ENCODE measurements at places on chromosomes 4 and X. TPM values are rescaled to one million over a fixed set of nuclear protein-coding genes. Genes with fewer than 3 reads are reported as not detected.

GRCh38 chr4:64617800-64618199 lies 208.6 kb upstream of the TECRL start:
- peak; percentile 1 for DNase-seq

- DNase-seq: no peak
Measured at GRCh38 chr4:20119141-20119540, 132.6 kb upstream of the SLIT2 start.

DNA sequence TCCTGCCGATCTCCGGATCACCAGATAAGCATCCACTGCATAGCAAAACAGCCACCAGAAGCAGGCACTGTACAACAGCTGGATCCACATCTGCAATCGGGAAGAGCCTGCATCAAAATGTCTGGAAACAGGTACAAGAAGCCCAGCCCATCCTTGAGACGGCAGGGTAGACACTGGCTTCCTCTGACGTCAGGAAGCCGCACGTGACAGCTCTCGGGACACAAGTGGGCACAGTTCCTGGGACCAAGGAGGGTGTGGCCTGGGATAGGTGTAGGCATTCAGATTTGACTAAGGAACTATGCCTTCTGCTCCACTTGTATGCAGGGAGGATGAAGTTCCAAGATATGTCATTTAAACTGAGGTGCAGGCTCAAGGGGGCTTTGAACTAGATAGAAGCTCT lies 6.3 kb downstream of the GPR143 start:
- no peak for DNase-seq

DNA sequence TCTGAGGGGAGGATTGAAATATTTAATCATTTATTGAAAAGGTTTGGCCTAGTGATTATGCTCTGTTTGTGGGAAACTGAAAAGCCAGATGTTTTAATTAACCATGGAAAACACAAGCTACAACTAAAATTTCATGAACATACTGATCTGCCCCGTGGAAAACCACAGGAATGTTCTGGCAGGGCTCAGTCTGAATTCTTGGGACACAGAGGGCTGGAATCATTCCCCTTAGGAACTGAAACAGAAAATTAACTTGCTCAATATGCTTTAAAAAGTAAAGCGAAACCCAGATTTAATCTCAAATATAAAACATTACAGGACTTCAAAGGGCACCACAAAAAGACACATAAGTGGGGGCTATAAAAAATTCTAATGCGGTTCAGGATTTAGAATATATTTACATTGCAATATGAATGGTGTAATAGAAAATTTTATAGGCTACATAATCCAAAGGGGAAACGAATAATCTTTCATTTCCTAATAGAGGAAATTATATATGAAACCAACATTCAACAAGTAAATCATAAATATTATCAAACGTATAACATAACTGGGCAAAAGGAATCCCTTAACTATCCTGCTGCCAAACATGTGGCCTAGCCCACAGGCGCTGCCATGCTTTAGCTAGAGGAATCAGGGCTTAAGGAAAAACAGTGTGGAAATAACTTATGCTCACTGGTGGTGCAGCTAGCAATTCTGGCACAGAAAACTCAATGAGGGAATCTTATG lies 70.9 kb downstream of the APBB2 start:
- DNase-seq: peak; percentile 94

- no peak for DNase-seq
Measured at GRCh38 chrX:44060221-44060620, 87.0 kb upstream of the NDP start.

ANAPC4 gene
- 21.6 TPM for total RNA-seq

GRCh38 chrX:64894454-64895038 lies 81.7 kb downstream of the ZC4H2 start:
- no peak for DNase-seq

GNPDA2 gene
- total RNA-seq: 19.7 TPM

DNA sequence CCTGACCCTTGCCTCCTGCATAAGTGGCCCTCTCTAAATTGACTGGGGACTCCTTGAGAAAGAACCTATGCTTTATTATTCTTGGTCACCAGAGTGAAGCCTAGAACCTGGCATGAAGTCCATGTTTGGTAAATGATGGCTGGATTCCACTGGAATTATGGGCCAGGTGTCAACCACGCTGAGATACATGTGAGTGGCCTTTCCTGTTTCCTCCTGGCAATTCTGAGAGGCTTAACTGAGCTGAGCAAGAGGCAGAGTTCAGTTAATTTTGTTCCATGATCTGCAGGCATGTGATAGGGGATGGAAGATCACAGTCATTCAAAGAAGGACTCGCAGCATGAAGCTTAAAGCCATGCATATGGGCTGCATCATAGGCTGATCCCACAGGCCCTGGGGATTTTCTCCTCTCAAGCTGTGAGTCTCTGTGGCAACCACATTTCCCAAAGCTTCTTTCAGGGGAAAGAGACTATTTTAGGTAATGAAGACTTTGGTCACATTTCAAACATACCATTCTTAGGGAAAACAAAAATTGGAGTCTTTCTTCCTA lies 69.4 kb upstream of the CLNK start:
- DNase-seq: no peak

CHM gene
- 22.5 TPM for total RNA-seq

GRCh38 chr4:149223659-149224058 lies 592.0 kb downstream of the IQCM start:
- DNase-seq: peak; percentile 45

DNA sequence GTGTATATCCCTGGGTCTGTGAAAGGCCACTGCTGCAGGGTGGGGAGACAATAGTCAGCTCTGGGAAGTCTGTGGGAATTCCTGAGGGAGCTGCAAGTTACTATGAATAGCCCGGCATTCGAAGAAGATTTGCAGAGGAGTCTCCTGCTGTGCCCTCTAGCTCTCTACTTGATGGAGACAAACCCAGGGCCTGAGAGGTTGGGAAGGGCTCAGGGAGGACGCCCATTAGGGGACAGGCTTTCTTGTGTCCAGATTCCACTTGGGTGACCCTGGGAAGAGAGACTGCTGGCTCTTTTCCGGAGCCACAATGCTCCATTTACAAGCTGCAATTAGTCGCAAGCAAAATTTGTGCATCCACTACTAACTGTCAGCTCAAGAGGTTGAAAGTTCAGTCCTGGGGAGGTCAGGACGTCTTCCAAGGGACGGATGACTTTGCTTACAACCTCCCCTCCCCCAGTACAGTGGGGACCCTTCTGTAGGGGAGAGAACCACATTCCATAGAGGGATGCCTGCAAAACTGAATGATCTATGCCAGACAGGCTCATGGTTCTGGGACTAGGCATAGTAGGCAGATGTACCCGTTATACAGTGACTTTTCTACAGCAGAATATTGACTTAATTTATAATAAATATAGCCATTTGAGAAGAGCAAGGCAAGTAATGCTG lies 48.2 kb upstream of the PHOX2B start:
- DNase-seq: peak; percentile 82

CT55 gene
- not detected for total RNA-seq

DNA sequence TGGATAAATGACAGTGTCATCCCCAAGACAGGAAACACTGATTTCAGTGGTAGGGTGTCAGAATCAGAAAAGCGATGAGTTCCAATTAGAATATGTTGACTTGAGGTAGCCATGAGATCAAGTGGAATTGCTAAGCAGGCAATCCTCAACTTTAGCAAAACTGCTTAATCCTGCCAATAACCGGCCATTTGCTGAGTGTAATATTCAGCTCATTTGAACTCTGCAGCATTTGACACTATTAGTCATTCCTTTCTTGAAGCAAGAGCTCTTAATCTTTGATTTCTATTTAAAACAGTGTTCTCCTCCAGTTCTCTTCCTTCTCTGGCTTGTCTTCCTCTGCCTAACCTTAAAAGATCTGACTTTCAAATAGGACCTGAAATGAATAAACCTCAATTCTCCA lies 68.7 kb upstream of the DCLK2 start:
- no peak for DNase-seq

MGARP gene
- total RNA-seq: 0.31 TPM

SSX4 gene
- 0.64 TPM for total RNA-seq

ABCG2 gene
- 1.6 TPM for total RNA-seq

GRCh38 chr4:86947501-86948120 lies 12.8 kb downstream of the AFF1 start:
- no peak for DNase-seq

CAPN6 gene
- total RNA-seq: 0.73 TPM

DNA sequence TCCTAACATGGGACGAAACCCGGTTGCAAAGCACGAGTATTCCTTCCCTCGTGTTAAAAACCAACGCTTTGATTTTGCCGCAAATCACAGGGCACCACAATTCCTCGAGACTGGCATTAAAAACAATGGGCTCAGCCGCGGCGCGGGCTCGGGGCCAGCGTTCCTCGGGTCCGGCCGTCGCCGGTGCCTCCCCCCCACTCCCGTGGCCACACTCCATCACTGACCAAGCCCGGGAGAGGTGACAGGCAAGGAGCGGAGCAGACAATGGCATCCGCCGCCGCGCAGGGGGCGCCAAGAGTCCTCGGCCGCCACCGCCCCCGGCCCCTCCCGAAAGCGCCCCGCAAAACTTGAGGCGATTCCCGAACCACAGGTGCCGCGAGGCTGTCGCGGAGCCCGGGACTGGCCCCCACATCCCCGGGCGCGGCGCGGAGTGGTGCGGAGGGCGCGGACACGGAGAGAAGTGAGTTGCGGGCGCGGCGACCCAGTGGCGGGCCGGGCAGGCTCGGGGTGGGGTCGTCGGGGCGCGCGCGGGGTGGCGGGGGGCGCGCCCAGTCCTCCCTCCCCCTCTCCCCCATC lies 445 bp downstream of the AP1S2 start:
- peak; percentile 56 for DNase-seq

GRCh38 chrX:102044496-102044895 lies 81.0 kb upstream of the TCEAL2 start:
- no peak for DNase-seq

DDIT4L gene
- 9.6 TPM for total RNA-seq

GAGE1 gene
- total RNA-seq: not detected

DNA sequence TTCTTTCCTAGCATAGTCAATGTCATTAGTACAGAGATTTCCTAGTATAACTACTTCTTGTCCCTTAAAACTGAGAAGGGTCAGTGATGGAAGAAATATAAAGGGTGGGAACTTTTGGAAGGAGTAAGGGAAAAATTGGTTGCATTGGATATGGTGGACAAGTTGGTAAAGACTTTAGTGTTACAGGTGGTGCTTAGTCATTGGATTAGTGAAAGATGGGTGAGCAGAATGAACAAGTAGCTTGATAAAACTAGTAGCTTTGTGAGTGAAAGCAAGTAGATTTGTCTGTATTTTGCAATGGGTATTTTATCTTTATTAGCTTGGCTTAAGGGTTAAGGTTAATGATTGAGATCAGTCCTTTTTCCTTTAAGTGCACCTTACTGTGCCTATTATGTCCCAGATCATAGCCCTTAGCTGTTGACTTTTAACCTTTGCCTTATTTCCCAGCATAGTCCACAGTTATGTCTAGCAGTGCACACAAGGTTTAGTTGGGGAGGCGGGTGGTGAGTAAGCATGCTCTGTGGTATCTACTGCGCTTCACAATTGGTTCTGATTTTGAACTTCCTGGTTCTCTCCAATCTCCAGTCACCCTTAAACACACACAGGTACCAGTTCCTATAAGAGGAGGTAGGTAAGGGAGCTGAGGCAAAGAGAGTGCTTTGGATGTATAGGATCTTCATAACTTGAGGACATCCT lies 9.5 kb downstream of the WDR44 start:
- DNase-seq: no peak

GRCh38 chr4:127124919-127125318 lies 507.8 kb upstream of the INTU start:
- DNase-seq: peak; percentile 27

- no peak for DNase-seq
Measured at GRCh38 chrX:40152173-40152711, 54.5 kb upstream of the BCOR start.

DNA sequence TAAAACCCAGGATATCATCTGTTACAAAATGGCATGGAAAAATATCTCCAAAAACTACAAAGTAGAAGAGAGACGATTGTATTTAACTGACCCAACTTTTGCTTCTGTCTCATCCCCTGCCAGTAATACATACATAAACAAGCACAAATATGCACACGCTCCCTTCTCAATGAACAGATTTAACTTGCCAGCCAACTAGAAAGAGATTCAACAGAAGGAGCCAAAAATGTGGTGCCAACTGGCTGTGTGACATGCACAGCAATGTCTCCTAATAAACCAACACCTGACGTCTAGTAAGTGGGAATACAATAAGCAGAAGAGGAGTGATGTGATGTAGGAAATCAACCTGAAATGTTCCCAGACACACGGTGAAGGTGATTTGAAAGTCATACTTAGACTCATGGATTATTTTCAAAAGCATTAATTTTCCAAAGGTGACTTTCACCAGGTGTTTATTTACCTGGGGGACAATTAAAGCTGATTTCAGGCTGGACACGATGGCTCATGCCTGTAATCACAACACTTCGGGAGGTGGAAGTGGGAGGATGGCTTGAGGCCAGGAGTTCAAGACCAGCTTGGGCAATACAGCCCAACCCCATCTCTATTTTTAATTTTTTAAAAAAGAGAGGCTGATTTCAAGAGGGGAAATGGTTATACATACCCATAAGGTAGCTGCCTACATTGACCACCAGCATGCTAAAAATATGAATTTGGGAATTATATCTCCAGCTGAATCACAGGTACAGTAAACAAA lies 33.7 kb downstream of the SH3RF1 start:
- no peak for DNase-seq

- no peak for DNase-seq
Measured at GRCh38 chrX:143002206-143002605, 23.5 kb upstream of the SPANXN4 start.

GRCh38 chr4:59127006-59127405 lies 2016.8 kb upstream of the IGFBP7 start:
- no peak for DNase-seq

DNA sequence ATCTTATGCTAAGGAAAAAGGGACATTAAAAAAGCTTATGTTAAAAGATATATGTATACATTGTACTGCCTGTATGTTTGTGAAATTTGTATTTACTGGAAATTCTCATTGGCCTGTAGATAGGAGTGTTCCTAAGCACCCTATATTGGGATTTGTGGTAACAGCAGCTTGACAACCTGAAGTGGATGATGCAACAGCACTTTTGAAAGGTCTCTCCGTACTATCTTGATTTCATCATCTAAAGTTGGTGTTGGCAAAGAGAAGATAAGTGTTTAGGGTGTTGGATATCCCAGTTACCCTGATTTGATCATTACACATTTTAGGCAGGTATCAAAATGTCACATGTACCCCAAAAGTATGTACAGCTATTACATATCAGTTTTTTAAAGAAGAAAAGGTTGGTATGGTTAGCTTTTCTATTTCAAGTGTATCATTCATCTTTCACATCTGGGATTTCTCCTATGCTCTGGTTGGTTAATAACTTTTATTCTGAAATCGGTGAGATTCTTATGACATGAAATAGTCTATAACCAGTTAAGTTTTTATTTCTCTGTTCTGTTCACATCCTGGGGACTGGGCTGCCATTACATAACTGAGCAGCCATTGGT lies 10.3 kb downstream of the HADH start:
- DNase-seq: no peak

GRCh38 chr4:91961504-91961903 lies 342.3 kb upstream of the GRID2 start:
- DNase-seq: peak; percentile 1

NFXL1 gene
- 3.7 TPM for total RNA-seq

- DNase-seq: no peak
Measured at GRCh38 chr4:182552948-182553347, 309.7 kb downstream of the TENM3 start.

RAI2 gene
- 0.42 TPM for total RNA-seq

MAOB gene
- total RNA-seq: not detected

- no peak for DNase-seq
Measured at GRCh38 chr4:89868276-89868675, 26.4 kb upstream of the MMRN1 start.
